ENCODE measurements at places on chromosomes 4 and X. TPM values are rescaled to one million over a fixed set of nuclear protein-coding genes. Genes with fewer than 3 reads are reported as not detected.

Gene RTL3
- total RNA-seq = not detected

Gene MEPE
- not detected for total RNA-seq

Gene SPATA18
- total RNA-seq = 3.7 TPM

Gene KCNIP4
- not detected for total RNA-seq

Gene NR3C2
- total RNA-seq = 2.1 TPM

Gene SPIN2A
- total RNA-seq = 0.18 TPM

Gene BMP15
- not detected for total RNA-seq

Gene CXCL9
- total RNA-seq = not detected

Gene NR0B1
- not detected for total RNA-seq

Gene GAGE12E
- total RNA-seq = not detected

Gene ARMCX1
- total RNA-seq = 15.9 TPM

Gene EREG
- not detected for total RNA-seq

Gene FGF13
- not detected for total RNA-seq

Gene CHRDL1
- 7.8 TPM for total RNA-seq

Gene PABPC5
- 1.6 TPM for total RNA-seq

Gene GAGE1
- not detected for total RNA-seq

Gene CXXC4
- not detected for total RNA-seq

Gene NLGN4X
- total RNA-seq = 0.49 TPM

Gene IL9R
- not detected for total RNA-seq
